ENCODE measurements at places on chromosomes 1 and 21.

- DNase-seq = no peak
These were observed 76.1 kb downstream of the OLFM3 start for GRCh38 chr1:101920577-101920976.

- DNase-seq = no peak
These were observed 29.5 kb upstream of the LAMC1 start for GRCh38 chr1:182993746-182994145.

DNA sequence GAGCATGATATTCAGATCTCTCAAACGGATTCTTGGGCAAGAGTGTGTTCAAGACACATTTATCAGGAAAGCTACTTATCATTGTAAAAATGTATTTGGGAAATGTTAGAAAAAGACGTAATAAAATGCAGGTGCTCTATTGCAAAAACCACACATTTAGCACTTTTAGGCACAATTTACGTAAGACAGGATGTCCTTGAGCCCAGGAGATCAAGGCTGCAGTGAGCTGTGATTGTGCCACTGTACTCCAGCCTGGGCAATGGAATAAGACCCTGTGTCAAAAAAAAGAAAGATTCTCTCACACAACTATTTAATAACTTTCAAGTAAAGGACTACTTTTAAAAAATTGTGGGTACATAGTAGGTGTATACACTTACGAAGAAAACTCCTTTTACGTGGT is 18.4 kb downstream of the SLC25A33 start:
- no peak for DNase-seq

GRCh38 chr1:232586679-232587078 is 43.3 kb downstream of the SIPA1L2 start:
- DNase-seq = no peak

DNA sequence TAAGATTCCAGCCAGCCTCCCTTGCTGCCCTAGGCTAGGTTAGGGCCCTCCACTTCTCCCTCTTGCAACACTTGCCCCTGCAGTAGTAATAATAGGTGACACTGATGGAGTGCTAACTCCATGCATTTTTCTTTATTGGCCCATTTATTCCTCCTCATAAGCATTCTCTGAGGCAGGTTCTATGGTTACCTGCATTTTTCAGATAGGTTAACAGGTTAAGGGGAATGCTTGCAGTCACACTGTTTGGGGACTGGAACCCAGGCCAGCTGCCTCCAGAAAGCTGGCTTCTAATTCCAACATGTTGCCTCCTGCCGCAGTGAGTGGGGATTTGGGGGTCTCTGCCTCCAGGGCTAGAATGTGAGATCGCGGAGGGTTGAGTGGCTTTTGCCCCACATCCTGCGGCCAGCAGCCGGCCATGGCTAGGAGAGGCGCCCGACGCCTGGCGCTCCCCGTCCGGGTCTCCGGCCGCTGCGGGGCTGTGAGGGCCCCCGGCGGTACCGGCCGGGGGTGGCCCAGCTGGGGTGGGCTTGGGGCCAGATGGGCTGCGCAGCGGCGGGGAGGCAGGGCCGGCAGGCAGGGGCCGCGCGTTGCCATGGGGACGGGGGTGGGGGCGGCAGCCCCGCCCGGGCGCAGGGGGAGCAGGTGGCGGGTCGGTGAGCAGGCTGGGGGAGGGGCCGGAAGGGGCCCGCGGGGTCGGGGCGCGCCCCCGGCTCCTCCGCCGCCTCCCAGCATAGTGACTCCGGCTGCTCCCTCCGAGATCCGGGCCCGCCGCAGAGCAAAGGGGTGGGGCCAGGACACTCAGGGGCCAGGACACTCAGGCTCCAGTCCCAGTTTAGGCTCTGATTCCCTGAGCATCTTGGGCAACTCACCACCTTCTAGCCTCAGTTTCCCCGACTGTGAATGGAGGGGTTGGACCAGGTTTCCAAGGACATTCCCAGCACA is 68.4 kb upstream of the SSBP3 start:
- DNase-seq = peak; percentile 23

DNA sequence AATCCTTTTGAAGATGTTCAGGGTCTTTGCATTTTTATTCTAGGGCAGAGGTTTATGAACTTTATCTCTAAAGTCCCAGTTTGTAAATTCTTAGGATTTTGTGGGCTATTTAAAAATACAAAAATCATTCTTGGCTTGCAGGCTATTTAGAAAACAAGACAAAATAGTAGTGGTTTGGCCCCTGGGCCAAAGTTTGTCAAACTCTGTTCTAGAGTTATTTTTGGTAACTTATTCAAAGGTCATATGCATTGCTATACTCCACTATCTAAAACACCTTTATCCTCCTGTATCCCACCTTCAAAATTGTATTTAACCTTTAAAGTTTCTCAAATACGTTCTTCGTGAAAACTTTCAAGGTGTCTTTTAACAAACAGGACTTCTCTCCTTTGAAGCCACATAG is 75.5 kb upstream of the LRRC53 start:
- DNase-seq = no peak

GRCh38 chr1:119549719-119550132 is 42.7 kb downstream of the HSD3B1 start:
- peak; percentile 17 for DNase-seq

- DNase-seq = no peak
These were observed 112.3 kb downstream of the TSEN15 start for GRCh38 chr1:184163674-184164465.

DNA sequence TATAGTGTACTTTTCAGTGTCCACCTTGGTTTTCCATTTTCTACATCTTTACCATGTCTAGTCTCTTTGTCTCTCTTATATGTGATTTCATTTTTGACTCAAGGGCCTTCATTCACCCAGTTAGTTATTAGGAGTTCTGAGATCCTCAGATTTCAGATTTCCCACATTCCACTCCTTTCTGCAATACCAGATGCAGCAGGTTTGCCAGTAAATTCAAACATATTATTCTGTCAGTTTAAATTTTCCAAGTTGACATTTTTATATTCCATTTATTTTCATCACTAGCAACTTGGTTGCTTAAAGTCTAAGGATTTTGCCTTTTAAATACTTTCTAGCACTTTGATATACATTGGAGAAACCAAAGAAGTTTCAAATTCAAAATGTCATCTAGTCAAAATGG is 42.4 kb downstream of the ABL2 start:
- DNase-seq = no peak

DNA sequence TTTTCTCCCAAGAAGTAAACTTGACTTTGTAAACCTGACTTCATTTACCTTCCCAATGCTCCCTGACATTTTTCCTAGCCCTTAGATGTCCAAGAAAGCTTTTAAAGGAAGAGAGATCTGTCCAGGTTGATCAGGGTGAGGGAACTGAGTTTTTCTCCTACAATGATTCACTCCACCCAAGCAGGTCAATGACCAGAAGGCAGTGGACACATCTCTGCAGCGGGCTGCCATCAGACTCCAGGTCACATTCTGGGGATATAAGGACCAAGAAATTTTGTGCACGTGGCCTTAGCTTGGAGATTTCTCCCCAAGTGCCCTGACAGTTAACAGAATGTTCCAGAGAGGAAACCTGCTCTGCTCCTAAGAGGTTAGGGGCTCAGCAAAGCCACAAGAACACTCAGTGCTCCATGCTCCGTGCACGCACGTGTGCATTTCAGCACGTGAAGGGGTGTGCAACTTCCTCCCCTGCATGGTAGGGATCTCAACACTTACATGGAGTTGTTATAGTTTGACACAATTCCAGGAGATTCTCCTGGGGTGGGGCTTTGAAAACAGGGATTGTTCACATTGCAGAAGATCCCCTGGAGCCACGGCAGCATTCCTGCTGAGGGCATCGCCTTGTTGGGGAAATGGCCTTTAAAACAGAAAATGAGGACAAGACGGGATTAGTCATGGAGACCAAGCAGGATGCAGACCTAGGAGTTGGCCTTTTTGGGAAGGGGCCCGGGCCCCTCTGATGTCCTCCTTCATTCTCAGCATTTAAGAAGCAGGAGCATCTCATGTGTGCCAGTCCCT is 9.8 kb downstream of the ABCA4 start:
- no peak for DNase-seq

DNA sequence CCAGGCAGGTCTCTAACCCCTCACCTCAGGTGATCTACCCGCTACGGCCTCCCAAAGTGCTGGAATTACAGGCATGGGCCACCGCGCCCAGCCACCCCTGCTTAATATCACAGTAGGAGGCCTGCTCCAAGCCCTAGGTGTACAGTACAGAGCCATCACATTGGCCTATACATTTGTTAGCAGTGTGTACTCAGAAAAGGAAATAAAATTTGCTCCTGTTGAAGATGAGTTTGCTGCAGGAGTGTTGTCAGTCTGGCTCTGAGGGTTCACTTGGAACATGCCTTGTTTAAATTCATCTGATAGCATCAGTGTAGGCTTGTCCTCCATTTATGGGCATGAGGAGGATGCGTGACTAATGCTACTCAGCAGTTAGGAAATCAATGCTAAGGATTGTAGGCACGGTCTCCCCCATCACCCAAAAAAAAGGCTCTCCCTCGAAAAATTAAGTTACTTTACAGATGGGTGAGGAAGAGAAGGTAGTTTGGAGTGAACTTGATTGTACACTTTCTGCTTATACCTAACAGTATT is 4.6 kb upstream of the ENAH start:
- no peak for DNase-seq

- peak; percentile 49 for DNase-seq
These were observed 73.0 kb downstream of the GNG12 start for GRCh38 chr1:67760030-67760821.

GRCh38 chr1:2928366-2929325 is 92.6 kb upstream of the ACTRT2 start:
- DNase-seq = no peak

- no peak for DNase-seq
These were observed 164.9 kb upstream of the ADGRL2 start for GRCh38 chr1:81635816-81636215.

- peak; percentile 90 for DNase-seq
These were observed 34.6 kb downstream of the TGFBR3 start for GRCh38 chr1:91851130-91852010.

GRCh38 chr21:41478319-41479177 is 29.4 kb downstream of the TMPRSS2 start:
- DNase-seq = peak; percentile 67

- DNase-seq = no peak
These were observed 68.7 kb upstream of the ROR1 start for GRCh38 chr1:63705078-63705477.

- no peak for DNase-seq
These were observed 12.3 kb downstream of the PSMB2 start for GRCh38 chr1:35629051-35629450.

GRCh38 chr21:35699361-35699760 is 361.0 kb downstream of the SETD4 start:
- no peak for DNase-seq

GRCh38 chr1:105909811-105910210 is 1146.7 kb upstream of the PRMT6 start:
- no peak for DNase-seq

- peak; percentile 99 for DNase-seq
These were observed 182.7 kb downstream of the GRIK3 start for GRCh38 chr1:36851595-36851994.

DNA sequence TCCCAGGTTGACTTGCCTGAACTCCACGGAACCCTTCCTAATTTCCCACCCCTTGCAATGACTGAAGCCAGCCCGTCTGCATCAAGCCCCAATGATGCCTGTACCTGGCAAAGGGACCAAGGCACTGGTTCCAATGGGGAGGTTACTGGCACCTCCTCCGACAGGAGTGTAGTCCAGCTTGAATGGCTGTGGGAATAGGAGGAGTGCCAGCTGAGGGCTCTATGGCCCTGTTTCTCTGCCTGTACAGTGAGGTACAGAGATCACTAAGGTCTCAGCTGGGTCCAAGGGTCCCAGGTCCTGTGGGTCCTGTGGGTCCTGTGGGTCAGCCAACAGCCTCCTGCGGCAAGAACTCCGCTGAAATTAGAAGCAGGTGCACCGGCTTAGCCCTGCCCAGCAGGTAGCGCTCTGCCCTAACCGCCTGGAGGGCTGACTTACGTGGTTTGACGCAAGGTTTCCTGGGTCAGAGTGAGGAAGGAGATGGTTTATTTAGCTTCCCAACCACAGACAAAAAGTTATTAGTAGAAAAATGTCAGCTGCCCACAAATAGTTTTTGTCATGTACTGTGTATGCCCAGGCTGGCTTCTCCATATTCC is 9.9 kb upstream of the SPRR4 start:
- no peak for DNase-seq

DNA sequence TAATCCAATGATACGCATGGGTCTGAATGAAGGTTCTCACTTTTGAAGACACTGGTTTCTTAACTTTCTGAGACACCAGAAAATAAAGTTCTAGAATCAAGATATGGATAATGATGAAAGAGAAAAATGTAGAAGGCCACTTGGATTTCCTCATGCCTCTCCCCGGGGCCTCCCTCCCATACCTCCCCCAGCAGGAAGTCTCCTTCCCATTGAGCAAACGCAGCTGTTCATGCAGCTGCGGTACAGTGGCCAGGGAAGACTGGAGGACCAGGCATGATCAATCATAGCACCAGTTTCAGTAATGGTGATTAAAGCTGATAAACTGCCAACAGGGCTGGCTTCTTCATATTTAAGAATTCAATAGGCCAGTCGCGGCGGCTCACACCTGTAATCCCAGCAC is 10.9 kb upstream of the UBR4 start:
- no peak for DNase-seq

DNA sequence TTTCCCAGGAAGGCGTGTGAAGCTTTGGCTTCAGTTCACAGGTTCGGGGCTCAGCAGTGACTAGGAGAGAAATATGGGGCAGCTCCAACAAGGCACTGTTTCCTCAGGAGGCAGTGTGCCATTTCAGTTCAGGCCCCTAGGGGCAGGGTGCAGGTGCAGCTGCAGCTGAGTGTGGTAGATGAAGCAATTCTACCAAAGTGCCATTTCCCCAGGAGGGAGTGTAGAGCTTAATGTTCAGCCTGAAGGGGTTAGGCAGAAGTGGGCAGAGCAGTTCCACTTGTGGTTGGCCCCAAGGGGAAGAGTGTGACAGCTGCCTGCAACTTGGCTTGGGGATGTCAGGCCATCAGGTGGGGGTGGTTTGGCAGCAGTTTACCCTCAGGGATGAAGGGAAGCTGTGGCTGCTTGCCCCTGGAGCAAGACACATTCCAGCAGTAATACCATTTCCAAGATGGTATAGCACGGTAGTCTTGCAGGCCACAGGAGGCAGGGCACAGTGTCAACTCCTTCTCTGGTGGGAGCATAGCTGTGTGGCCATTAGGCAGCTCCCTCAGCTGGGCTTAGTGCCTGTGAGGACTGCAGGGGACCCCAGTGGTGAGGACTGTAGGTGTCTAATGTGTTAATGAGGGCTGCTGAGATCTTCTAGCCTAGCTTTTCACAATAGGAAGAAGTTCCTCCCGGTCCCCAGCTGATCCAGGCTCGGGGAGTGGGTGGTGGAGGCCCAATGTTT is 34.7 kb downstream of the RGSL1 start:
- DNase-seq = peak; percentile 32

DNA sequence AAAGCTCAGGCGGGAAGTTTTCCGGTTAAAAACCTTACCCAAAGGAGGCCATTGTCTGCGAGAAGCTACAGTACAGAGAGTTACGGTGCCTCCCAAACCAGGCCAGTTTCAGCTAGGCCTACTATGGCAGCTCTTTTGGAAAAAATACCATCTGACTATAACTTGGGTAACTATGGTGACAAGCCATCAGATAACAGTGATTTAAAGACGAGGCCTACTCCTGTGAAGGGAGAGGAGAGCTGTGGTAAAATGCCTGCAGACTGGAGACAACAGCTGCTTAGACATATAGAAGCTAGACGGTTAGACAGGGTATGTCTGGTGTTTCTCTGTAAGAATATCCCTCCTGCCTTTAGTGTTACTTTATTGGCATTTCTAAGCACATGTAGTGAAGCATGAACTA is 165.9 kb downstream of the LRRC40 start:
- DNase-seq = no peak

GRCh38 chr1:231828182-231828920 is 201.8 kb downstream of the DISC1 start:
- no peak for DNase-seq

Data from DMS79 treated with DMSO at 0.1 percent for 48 hours (cell line).